NCI-H1105 (cell line): ENCODE measurements at places on chromosomes 7 and 10.

DNA sequence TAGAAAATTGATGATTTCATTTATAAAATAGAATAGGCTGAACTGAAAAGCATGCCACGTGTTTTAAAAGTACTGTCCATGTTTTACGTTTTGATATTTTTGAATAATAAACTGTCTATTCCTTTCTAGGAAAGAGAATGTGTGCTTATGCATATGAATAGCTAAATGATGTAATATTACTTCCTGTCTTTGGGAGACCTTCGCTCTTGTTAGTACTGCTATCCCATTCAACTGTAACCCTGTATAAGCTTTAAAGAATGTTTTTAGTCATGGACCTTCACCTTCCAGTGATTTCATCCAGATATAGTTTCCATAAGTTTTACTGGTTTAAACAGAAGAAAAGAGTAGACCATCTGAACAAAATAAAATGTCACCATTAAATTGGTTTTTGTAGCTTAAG is 274.4 kb upstream of the SEMA3A start:
- no peak for DNase-seq

DNA sequence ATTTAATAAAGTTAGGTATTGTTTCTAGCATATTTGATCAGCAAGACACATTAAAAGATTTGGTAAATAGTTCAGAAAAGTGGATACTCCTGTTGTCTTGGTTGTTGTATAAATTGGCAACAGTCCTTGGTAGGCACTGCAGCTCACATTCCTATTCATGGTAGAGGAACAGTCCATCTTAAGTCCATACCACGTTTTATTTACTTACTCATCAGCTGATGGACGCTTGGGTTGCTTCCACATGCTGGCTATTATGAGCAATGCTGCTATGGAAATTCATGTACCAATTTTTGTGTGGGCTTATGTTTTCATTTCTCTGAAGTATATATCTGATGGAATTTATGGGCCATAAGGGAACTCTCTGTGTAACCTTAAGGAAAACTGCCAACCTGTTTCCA is 43.3 kb downstream of the C10orf120 start:
- DNase-seq, result no peak

DNA sequence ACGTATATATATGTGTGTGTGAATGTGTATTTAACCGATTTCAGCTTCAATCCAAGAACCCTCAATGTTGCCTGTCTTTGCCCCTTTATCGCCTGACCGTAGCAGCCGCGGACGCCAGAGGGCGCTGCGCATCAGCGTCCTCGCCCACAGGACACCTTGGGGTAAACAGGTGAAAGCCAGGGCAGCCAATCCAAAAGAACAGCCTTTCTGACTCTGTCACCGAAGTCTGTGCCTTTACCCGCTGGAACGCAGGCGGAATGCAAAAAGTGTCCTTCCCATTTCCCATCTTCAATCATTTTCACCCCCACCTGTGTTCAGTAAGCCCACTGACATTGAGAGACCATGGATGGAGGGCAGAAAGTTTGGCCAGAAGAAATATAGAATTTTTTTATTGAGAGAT is 3.6 kb downstream of the NXPH1 start:
- no peak for DNase-seq

GRCh38 chr7:84009051-84009450 is 185.5 kb downstream of the SEMA3A start:
- DNase-seq, result no peak

DNA sequence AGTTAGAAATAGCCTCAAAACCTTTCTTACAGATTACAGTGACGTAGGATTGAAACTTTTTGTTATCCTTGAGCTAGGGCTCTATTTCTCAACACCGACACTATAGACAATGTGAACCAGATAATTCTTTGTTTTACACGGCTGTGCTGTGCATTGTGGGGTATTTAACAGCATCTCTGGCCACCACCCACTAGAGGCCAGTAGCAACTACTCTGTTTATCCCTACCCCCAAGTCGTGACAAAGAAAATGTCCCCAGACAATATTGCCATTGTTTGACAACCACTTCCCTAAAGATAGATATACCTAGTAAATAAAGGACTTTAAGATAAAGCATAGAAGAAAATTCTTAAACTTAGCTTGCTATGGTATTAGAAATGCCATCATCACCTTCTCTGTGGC is 359.6 kb downstream of the ARL4A start:
- no peak for DNase-seq

- DNase-seq, result no peak
These were observed 208.8 kb downstream of the TCERG1L start for GRCh38 chr10:131102676-131103075.

- no peak for DNase-seq
These were observed 48.5 kb downstream of the FOXL3 start for GRCh38 chr7:338295-339061.

GRCh38 chr7:98281757-98282606 is 496 bp downstream of the BRI3 start:
- no peak for DNase-seq

DNA sequence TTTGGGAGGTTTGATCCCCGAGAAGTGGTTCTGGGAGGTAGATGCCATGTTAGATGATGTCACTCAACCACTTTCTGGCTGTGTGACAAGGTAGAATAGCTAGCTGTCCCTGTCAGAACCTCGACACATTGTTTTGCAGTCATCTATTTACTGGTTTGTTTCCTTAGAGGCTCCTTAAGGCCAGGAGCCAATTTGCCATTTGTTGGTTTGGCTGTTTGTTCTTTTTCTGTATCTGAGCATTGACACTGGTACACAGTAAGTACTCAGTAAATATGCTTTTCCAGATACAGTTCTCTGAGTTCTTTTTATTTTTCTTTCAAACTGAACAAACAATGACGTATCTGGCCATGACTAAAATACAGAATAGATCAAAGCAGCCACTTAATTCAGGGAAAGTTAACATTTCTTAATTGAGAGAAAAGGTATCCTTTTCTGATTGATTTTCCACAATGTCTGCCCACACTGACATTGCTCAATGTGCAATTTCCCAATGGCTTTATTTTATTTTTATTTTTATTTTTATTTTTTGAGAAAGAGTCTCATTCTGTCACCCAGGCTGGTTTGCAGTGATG is 121.6 kb downstream of the SPAG6 start:
- DNase-seq, result no peak

- no peak for DNase-seq
These were observed 66.0 kb downstream of the ST7 start for GRCh38 chr7:117019287-117019686.

DNA sequence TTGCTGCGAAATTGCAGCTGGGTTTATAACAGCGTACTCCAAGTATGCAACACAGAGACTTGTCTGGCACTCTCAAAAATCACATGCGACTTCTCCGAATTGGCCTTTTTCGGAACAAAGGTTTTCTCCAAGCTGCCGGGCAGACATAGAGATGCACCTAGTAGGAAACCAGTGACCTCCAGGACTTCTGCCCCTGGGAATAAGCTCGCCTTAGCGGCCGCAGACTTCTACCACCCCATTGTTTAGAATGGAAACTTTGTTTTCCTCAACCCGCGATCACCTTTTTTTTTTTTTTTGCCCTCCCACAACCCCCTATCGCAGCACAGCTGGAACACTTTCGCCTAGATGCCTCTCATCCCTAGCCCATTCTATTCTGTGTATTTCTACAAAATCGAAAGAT is 4.9 kb upstream of the HOXA10 start:
- DNase-seq, result no peak

DNA sequence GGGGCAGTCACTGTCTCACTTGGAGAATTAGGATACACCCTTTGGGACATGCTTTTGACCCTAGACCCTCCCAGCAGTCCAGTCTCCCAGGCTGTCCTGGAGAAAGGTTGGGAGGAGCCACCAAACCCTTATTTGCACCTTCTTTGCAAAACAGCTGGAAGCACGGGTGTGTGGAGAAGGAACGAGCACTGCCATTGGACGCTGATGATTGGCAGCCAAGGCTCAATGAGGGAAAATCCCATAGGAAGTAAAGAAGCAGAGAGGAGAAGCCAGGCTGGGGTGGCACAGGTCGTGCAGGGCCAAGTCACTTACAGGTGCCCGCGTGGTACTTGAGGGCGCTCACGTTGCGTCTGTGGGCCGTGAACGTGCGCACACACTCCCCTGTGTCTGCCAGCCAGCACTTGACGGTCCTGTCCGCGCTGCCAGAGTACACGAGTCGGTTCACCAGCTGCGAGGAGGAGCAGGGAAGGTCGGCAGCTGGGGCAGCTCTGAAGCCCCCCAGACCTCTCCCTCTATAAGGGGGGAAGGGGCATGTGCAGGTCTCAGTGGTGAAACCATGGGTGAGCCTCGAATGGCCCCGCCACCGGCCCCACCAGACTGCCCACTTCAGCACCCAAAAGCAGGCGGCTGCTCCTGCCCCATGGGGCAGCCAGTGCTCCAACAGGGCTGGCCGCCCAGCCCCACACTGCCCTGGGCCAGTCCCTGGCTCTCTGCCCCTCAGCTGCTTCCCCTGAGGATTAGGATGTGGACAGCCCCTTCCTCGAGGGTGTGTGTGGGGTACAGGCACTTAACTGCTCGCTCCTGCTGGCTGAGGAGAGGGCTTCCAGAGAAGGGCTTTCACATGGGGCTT is 24.8 kb downstream of the WDR86 start:
- DNase-seq, result no peak

GRCh38 chr7:81415181-81415580 is 354.7 kb downstream of the HGF start:
- DNase-seq, result no peak

DNA sequence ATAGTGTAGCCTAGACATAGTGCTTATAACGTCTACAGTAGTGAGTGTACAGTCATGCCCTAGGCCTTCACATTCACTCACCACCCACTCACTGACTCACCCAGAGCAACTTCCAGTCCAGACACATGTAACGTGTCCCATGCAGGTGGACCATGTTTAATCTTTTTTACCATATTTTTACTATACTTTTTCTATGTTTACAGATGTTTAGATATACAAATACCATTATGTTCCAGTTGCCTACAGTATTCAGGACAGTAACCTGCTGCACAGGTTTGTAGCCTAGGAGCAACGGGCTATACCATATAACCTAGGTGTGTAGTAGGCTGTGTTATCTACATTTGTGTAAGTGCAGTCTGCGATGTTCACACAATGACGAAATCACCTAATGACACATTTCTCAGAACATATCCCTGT is 11.0 kb downstream of the MPP7 start:
- no peak for DNase-seq

GRCh38 chr7:134449680-134450079 is 9.2 kb downstream of the AKR1B1 start:
- DNase-seq, result no peak

DNA sequence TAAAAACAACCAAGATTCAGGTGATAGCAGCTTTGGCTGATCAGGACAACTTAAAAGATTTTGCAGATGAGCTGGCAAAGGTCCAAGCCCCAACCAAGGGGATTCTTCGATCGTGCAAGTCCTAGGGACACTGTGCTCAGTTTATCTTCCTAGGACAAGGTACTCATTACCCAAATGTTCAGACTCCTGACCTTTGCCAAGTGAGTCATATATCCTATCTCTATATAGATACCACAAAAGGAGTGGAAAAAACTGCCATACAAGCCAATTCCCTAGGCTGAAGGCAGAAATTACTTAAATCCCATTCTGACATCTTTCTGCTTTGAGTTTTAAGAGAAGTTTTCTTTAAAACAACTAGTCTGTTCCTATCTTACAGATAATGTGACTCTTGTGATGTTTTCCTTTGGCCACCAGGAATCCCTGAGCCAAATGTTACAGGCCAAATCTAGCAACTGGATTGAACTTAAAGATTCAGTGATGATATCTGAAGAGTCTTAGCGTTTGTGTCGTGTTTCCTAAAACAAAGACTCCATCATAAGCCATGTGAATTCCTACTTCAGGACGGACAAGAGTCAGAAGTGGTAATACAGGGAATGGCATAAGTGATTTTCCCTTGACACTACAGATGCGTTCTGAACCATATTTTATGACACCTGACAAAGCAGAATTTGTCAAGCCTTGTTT is 142.6 kb upstream of the ASAH2 start:
- no peak for DNase-seq

- no peak for DNase-seq
These were observed 34.2 kb downstream of the MTURN start for GRCh38 chr7:30168835-30169573.

- DNase-seq, result no peak
These were observed 31.6 kb downstream of the CTTNBP2 start for GRCh38 chr7:117841611-117842010.

- peak; percentile 23 for DNase-seq
These were observed 41.7 kb downstream of the PPP1R3C start for GRCh38 chr10:91590904-91591796.

GRCh38 chr10:36256166-36256565 is 614.1 kb upstream of the FZD8 start:
- no peak for DNase-seq

DNA sequence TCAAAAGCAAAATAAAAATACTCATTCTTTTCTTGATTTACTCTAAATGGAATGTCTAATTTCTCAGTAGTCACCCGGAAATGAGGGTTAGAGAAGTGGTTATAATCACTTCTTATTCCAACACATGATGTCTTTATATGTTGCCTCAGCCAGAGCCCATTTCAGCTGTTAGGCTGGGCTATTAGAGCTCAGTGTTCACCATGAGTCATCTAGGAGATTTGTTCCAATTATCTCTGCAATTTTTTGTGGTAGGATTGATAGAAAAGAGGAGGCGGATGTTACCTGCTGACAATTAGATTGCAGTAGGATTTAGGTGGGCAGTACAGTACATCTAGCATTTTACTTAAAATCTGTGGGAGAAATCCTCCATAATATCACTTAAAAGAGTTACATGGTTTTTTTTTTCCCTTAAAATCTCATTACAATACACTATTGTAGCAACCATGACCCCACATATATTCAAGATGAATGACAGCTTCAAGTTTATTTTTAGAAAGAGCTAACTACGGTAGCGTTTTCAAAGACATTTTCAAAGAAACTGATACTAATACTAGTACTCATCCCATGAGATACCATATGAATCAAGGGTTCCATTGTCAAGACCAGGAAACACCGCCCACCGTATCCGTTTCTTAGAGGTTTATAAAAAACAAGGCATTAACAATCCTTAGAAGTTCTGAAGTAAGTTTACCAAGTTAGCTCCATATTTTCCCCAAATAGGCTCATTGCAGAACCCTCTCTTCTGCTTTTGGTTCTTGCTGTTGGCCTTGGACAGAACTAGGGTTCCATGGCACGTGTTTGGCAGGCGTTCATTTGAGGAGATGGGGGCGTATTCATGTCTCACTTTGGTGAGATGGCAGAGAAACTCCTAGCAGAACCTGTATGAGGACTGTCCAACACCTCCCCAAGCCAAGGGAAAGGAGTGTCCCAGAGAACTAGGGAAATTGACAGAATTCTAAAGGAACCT is 10.4 kb downstream of the CPA2 start:
- no peak for DNase-seq

GRCh38 chr7:158771213-158771834 is 58.0 kb downstream of the ESYT2 start:
- no peak for DNase-seq

GRCh38 chr7:27398851-27399250 is 156.2 kb downstream of the EVX1 start:
- DNase-seq, result no peak
